ENCODE measurements at places on chromosomes 2 and 18.
A peak's percentile ranks its signal among the peaks of the same experiment; 100 is the strongest.

DNA sequence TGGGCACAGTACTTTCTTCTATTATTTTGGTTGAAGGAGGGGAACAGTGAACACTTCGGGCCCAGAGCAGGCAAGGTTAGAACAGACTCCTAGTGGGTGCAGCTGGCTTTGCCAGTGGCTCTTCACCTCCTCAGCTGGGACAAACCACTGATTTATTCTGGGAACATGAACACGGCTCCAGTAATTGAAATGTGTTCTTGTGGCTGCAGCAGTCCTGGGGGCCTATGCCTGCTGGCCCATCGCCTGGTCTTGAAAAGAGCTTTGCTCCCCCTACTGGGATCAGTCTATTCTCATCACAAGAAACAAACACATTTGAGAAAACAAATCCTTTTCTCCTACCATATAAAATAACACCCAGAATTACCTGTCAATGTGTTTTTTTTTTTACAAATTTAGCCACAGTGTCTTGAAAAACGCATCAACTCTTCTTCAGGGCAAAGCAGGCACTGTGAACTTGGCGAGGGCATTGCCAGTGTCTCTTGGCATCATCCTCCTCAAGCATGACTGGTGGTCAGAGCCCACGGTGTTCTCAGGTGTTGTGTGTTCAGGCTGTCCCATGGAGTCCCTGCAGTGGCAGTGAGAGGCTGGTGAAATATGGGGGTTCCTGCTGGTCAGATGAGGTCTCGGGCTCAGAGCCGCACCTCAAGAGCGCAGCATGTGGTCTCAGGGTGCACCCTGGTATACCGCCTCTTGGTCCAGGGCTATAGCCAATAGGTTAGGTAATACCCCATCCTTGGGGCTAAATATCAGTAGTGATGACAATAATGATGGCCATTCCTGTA lies 51.3 kb downstream of the RNF144A start:
- no peak for DNase-seq

DNA sequence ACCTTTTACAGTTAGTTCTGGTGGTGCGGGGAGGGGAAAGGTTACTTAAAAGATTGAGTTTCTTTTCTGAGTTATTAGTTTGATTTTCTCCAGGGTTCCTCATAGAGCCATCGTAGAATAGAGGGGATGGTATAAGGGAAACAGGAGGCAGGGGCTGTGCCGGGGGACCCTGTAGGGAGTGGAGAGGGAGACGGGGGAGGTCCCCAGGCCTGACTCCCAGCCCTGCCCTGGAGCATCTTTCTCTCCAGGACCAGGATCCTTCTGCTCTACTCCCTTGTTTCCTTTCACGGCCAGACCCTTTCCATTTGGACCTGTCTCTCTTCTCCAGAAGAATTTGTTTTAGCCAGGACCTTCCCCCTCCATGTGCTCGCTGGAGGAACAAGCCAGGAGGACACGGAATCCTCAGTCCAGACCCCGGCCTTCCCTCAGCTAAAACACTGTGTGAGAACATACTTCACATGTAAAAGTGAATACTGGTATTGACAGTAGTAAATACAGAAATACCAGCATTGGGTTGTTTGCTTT lies 35.4 kb downstream of the DGKD start:
- DNase-seq = no peak

GRCh38 chr18:9828506-9829396 lies 57.0 kb upstream of the TXNDC2 start:
- no peak for DNase-seq

DNA sequence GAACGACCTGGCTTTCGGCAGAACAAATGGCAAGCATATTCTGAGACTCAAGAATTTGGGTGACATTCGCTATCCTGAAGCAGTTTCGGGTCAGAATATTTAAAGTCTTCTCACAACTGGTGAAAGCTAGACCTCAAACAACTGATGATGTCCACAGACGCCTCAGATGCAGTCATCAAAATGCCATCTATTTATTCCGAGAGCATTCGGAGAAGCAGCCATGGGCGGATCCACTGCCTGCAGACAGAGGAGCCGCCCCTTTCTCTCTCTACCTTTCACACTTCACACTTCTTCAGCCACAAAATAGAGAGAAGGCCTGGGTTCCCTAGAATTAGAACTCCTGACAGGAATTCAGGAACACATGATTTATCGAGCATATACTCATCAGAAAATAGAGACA lies 65.8 kb upstream of the CREB1 start:
- DNase-seq = no peak

DNA sequence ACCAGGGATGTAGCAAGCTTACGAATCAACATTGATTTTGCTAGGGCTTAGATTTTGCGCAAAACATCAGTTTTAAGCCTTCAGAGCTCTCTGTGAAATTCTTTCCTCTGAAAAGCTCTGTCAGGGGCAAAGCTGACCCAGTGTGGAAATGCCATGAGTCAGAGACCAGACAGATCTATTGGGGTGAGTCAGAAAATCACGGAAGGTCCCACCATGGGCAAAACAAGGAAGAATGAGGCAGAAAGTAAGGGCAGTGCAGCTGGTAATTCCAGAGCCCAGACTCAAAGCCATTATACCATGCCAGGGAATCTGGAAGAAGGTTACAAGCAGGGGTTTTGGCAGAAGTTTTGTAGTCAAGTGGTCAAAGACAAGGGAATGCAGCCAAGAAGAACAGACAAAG lies 256.6 kb upstream of the CTAGE1 start:
- peak; percentile 88 for DNase-seq

Data from kidney epithelial cell (primary cell).